Activated T-helper 2 cell treated with anti-CD3 and anti-CD28 coated beads, Interferon-gamma antibody, Interleukin-2, Interleukin-4, amounts not matched to agents 10 μg/mL and 5 μg/mL and 100 μg/mL, durations not matched to agents 14 hours and 24 hours and 36 hours (primary cell): ENCODE measurements at places on chromosomes 6 and 20.

DNA sequence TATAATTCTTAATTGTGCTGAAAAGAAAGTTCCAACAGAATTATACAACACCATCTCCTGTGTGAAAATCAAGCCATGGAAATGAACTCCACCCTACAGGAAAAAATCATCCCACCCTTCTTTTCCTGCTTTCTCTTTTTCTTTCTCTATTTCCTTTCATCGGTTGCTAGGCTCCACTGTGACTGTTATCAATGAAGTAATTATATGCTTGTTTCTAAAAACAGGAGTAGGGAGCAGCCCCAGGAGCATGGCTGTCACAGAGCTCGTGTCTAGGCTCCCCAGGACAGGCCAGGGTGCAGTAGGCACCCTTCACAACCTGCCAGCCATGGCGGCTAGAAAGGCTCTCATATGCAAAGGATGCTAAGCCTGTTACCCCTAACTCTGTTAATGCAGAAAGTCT is 13.0 kb downstream of the MPC1 start:
- H3K4me1 ChIP-seq, result no peaks in the 10 kb centered on the region
- no peaks in the 10 kb centered on the region for H3K27me3 ChIP-seq
- H3K27ac ChIP-seq, result no peak overlapping the region
- peaks cover 2% of the 10 kb centered on the region for H3K36me3 ChIP-seq
- H3K4me3 ChIP-seq, result no peak overlapping the region

DNA sequence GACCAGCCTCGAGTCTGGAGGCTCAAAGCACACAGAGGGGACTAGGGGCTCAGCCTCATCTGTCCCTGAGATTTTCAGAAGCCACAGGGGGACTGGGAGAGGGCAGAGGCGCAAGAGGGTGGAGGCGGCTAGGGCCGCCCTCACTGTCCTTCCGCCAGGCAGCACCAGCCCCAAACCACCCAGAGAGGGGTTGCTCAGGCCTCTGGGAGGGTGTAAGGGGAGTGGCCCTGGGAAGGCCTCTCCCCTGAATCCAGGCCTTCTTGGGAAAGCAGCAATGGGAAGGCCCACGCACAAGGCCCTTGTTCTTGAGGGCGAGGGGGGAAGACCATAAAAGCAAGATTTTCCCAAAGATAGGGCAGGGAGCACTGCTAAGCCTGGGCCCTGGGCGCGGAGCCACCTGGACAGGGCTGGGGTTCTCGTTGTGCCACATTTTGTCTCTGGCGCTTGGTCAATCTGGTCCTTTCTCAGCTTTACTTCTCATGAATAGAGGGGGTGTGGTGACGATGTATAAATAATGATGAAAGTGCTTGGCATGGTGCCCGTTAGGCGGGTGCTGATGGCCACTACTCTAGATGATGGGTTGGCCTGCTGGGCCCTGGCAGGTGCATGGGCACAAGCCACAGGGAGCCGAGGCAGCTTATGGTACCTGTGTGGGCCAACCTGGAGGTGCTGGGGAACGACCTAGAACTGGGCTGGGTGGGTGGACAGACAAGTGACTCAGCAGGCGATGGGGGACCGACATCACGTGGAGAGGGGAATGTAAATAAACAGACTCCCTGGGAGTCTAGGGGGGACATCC is 4.8 kb downstream of the SAMD10 start:
- peaks cover 34% of the 10 kb centered on the region for H3K4me1 ChIP-seq
- no peak for DNase-seq
- H3K36me3 ChIP-seq, result peaks cover 33% of the 10 kb centered on the region
- H3K27me3 ChIP-seq, result no peaks in the 10 kb centered on the region
- no peak overlapping the region for H3K27ac ChIP-seq

DNA sequence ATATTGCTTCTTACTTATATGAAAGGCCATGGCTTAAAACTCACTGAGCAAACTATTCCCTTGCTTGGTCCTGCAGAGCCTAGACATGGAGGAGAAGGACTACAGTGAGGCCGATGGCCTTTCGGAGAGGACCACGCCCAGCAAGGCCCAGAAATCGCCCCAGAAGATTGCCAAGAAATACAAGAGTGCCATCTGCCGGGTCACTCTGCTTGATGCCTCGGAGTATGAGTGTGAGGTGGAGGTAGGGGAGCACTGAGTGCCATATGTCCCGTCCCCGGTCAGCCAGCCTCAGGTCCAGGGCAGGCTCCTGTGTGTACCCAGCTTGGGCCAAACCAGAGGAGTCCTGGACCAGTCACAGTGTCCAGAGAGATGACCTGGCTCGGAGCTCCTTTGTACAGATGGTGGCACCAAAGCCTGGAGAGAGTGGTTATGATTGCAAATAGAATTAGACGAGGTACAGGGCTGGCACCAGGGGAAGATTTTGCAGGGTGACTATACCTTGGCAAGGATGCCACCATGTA is 21.0 kb downstream of the EPB41L1 start:
- no peaks in the 10 kb centered on the region for H3K4me1 ChIP-seq
- H3K4me3 ChIP-seq, result no peak overlapping the region
- no peaks in the 10 kb centered on the region for H3K36me3 ChIP-seq
- no peak overlapping the region for H3K27ac ChIP-seq

GRCh38 chr20:31390490-31390889 is at the start of gene DEFB119:
TSS of gene DEFB119 (minus strand) at chr20:31390590. CDS start at chr20:31390483, 107 bp downstream.
- DNase-seq, result no peak
- H3K27me3 ChIP-seq, result no peaks in the 10 kb centered on the region
- H3K27ac ChIP-seq, result no peak within 1 kb of the TSS
- no peaks in the 10 kb centered on the region for H3K4me1 ChIP-seq
- H3K36me3 ChIP-seq, result no peaks in the 10 kb centered on the region

DNA sequence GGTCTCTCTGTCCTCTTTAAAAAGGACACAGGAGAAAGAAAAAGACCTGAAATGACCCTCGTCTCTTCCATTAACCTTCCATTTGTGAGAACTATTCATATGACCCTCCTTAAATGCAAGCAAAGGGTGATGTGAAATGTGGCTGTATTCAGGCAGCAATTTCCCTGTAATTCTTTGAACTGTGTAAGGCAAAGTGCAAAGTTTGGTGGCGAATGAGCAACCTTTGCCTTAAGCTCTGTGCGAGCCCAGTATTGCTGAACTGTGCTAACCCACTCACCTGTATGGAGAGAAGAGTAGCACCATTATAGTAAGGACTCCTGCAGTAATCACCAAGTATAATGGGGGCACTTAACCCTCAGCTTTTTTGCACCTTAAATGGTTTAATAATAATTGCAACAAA is 223.4 kb downstream of the PLCB1 start:
- H3K4me3 ChIP-seq, result no peak overlapping the region
- H3K27ac ChIP-seq, result no peak overlapping the region
- H3K4me1 ChIP-seq, result peaks cover 2% of the 10 kb centered on the region
- H3K27me3 ChIP-seq, result peaks cover 32% of the 10 kb centered on the region
- no peaks in the 10 kb centered on the region for H3K36me3 ChIP-seq

DNA sequence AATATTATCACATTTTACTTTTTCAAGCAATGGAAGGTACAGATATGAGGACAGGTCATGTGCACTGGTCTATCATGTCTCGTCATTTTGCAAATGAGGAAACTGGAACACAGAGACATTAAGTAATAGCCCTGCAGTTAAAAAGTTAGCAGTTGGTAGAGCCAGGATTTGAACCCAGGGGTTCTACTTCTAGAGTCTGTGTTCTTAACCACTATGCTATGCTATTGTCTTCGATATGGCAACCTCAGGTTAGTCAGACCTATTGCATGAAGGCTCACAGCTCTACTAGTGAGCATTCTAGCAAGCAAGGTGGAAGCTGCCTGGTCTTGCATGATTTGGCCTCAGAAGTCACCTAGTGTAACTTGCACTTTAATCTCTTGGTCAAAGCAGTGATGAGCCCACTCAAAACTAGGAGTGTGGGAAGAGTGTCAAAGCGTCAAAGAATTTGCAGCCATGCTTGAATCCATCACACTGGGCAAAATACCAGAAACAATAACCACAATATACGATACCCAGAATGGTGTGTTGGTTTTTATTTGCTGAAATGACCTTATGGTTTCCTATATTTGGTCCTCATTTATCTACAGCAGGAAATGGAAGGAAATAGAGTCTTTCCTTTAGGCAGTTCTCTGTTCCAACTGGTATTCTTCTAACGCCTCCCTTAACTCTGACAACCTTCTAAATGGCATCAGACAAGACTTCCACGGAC is 20.4 kb upstream of the BMP2 start:
- no peaks in the 10 kb centered on the region for H3K27me3 ChIP-seq
- no peak for DNase-seq
- no peaks in the 10 kb centered on the region for H3K4me1 ChIP-seq
- no peaks in the 10 kb centered on the region for H3K36me3 ChIP-seq
- no peak overlapping the region for H3K4me3 ChIP-seq

GRCh38 chr6:133547136-133547535 is 306.0 kb downstream of the EYA4 start:
- no peak for DNase-seq
- no peaks in the 10 kb centered on the region for H3K27me3 ChIP-seq
- no peak overlapping the region for H3K4me3 ChIP-seq

DNA sequence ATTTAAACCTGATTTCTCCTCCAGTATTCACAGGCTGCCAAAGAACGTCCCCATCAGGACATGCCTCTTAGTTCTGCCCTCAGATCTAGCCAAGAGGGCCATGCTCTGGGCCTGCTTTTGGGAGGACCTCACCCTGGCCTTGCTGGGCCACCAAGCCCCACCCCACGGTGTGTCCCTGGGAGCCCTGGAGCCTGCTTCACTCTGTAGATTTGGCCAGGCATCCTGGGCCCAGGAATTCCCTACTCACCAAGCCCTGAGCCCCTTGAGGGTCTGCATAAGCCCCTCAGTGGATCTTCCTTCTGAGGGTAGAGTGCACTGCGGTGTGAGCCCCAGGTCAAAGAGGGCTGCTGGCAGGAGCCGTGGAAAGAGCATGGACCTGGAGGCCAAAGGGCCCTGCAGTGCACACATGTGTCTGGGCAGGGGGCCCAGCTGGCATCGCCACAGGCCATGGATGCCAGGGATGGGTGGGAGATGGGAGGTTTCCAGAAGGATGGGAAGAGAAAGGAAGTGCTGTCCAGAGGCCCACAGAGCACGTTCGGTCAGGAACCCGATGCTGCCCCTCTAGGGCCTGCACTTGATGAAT is 98.0 kb downstream of the DACT2 start:
- peaks cover 7% of the 10 kb centered on the region for H3K4me1 ChIP-seq
- no peak overlapping the region for H3K27ac ChIP-seq
- DNase-seq, result no peak
- H3K4me3 ChIP-seq, result no peak overlapping the region
- no peaks in the 10 kb centered on the region for H3K36me3 ChIP-seq

DNA sequence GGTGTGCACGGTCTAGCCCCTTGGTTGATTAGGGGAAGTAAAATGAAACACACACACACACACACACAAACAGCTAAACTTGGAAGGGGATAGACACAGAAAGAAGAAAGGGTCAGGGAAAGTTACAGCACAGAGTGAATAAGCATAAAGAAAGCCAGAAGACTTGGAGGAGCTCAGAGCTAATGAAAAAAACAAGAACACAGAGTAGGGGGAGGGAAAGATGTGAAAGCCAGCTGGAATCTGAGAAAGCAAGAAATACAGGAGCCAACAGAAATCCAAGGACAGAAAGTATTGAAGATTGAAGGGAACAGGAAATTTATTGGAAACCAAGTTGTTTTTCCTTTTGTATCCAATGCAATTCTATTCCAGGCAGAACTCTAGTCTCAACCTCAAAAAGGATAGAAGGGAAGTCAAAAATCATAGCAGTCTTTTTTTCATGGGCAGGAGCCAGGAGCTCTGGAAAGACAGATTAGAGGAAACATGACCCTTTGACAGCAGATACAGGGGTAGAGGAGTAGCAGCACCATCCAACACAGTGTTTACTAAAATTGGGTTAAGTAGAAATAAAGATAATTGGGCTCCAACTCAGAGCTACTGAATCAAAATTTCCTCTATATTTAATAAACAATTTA is 10.1 kb downstream of the HMGCLL1 start:
- no peaks in the 10 kb centered on the region for H3K4me1 ChIP-seq
- no peak overlapping the region for H3K4me3 ChIP-seq
- no peaks in the 10 kb centered on the region for H3K36me3 ChIP-seq
- H3K27me3 ChIP-seq, result no peaks in the 10 kb centered on the region

DNA sequence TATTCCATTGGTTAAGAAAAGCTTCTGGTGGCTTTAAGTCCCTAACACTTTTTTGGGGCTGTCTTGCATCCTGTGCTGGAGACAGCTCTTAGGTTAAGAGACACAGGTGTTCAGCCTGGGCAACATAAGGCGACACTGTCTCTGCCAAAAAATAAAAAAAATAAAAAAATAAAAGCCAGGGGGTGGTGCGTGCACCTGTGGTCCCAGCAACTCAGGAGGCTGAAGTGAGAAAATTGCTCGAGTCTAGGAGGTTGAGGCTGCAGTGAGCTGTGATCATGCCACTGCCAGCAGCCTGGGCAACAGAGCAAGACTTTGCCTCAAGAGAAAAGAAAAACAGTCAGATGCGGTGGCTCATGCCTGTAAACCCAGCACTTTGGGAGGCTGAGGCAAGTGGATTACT is 55.6 kb upstream of the ZMYND8 start:
- H3K4me1 ChIP-seq, result peaks cover 28% of the 10 kb centered on the region
- H3K36me3 ChIP-seq, result peaks cover 4% of the 10 kb centered on the region
- H3K27me3 ChIP-seq, result no peaks in the 10 kb centered on the region
- H3K27ac ChIP-seq, result no peak overlapping the region

DNA sequence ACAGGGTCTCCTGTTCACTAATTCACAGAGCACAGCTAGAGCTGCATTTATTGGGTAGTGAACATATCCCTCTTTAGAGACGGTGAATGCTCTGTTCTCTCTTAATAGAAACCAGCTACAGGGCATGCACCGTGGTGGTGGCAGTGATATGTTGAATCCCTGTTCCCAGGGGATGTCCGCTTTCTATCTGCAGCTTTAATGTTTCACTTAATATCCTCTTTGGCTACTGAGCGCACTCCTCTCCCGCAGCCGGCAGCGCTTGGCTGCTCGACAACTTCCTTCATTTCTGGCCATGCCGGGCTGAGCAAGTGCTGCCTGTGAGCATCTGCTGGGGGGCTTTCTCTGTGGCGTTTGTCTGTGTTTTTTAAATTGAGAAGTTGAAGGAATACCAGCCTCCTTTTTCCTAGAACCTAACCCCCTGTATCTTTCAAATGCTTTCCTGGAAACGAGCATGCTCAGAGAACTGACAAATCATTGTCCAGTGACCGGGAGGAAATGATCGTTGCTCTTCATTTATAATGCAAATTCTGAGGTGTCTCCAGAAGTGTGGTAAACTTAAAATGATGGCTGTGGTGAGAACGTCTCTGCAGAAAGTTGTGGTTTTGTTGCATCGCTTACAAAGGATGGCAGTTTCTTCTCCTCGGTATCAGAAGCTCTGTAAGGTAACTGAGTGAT is 297.9 kb downstream of the UTRN start:
- peak; percentile 63 for DNase-seq
- H3K4me3 ChIP-seq, result peak overlapping the region; percentile 81
- peaks cover 66% of the 10 kb centered on the region for H3K4me1 ChIP-seq
- peak overlapping the region; percentile 93 for H3K27ac ChIP-seq
- H3K36me3 ChIP-seq, result peaks cover 39% of the 10 kb centered on the region
